ENCODE measurements at places on chromosomes 5 and 9.

GRCh38 chr5:66498791-66499207, 97.4 kb upstream of the MAST4 start:
- no peak for DNase-seq

DNA sequence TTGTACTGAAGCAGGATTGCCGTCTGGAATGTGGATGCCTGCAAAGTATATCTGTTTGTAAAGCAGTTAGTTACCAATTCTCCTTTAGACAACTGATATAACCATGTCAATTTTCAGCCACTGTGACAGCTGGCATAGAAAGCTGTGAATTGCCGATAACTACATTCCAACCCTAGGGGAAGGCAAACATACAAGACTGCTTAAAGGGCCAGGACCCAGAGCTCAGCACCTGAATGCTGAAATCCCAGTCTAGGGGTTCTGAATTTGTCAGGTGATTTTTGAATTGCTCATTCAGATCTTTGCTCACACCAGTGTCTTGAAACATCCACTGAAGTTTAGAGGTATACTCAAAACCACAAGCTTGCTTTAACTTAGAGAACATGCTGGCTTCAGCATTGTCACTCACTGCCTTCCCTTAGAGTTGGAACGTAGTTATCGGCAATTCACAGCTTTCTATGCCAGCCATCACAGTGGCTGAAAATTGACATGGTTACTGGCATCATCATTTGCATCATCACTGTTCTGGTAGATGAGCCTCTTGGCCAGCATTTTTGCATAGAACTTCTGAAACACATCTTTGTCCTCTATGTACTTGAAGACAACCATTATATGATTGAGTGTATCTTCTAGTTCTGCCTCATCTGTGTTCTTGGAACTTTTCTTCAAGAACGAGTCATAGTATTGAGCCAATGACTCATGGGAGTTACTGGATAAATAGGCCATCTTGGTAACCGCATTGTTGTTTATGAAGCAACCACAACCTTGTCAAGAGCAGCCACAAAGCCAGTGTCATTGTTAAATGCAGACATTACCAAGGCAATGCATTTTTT, 82.1 kb downstream of the CCDC192 start:
- DNase-seq: no peak

GRCh38 chr9:87149799-87150198, 202.5 kb upstream of the GAS1 start:
- DNase-seq: no peak

GRCh38 chr9:37325778-37326177, 96.7 kb upstream of the GRHPR start:
- DNase-seq: no peak

- no peak for DNase-seq
These were observed 128.3 kb downstream of the SLF1 start for GRCh38 chr5:94746731-94747124.

GRCh38 chr9:1738511-1739100, 276.5 kb upstream of the SMARCA2 start:
- no peak for DNase-seq

- no peak for DNase-seq
These were observed 189.0 kb upstream of the DAP start for GRCh38 chr5:10949856-10950630.

- no peak for DNase-seq
These were observed 94.4 kb upstream of the ITGA1 start for GRCh38 chr5:52693280-52693679.

DNA sequence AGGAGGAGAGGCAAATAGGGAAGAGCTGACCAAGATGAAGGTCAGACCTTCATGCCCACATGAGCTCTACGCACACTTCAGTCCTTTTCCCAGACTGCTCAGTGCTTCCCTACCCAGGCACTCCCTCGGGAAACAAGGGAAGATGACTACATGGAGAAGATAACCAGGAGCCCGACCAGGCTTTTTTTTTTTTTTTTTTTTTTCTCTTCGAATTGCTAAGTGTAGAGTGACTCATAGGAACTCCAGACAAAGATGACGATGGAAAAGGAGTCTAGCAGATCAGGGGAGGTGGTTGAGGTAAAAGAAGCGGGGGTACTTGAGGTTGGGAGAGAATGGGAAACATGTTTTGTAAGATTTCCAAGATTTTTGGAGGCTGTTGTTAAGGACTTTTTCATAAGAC, 526.1 kb downstream of the BNC2 start:
- DNase-seq: no peak

GRCh38 chr9:107276966-107277710, 5.9 kb upstream of the RAD23B start:
- DNase-seq: no peak

DNA sequence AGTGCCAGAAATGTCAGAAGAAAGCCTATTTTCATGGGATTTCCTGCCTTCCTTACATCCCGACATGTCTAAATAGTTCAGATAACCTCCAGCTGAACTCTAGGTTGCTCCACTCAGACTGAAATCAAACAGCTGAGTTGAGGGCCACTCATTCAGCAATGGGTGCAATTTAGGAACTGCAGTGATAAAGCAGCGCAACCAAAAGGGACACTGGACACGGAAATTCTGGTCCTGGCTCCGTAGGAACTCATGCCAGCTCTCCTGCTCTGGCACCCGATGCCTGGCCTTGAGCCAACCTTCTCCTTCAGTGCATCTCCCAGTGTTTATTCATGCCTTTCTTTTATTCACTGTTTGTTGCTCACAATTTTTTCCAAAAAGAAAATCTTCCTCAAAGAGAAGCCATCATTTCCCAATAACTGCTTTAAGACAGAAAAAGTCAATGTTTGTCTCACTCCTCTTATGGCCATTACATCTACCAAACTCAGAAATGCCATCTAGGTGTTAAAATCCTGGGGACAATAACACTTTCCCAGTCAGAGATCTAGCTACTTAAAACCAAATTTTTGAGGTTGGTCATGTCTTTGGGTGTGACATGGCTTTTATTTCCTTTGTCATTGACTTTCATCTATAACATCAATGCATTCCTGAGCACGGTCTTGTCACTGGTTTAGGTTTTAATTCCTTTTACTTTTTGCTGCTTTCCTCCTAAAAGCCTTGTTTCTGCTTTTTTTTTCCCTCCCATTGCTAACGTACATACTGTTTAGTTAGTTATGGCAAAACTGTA, 126.9 kb downstream of the PDE4D start:
- DNase-seq: no peak

DNA sequence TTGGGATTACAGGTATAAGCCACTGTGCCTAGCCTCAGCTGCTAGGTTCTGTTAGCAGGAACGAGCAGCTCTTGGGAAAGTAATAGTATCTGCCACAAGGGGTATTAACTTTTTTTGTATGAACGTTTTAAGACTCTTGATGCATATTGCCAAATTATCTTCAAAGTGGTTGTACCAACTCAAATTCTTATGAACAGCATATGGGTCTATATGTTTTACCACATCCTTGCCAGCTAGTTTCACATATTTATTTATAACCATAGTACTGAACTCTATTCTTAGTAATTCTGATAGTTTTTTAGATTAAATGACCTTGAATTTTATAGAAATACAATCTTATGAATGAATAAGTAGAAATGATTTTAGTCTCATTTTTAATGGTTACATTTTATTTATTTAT, 80.9 kb downstream of the HSPA4 start:
- no peak for DNase-seq

Data from GM12891 (cell line).